Urinary bladder (tissue), 4 donors: ENCODE measurements at places on chromosomes 5 and 9.
A peak's percentile ranks its signal among the peaks of the same experiment; 100 is the strongest.

DNA sequence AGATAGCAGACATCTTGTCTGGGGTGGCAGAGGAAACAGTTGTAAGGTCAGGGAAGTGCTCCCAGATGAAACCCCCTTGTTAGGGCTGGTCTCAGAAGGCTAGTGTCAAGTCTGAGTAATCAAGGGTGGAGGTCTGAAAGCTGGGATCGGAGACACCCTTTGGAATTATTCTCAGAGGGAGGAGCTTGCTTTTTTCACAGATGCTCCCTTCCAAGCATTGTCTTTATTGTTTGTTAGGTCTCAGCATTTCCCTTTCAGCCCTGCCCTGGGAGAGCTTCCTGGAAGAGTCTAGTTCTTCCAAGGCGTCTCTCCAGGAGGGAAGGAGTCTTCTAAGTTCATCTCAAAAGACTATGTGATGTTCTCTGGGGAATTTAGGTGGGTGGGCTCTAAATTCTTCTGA is 3.2 kb downstream of the TEK start:
- no peak for DNase-seq

GRCh38 chr9:30482499-30482898 is 1901.9 kb upstream of the ACO1 start:
- DNase-seq, result no peak

DNA sequence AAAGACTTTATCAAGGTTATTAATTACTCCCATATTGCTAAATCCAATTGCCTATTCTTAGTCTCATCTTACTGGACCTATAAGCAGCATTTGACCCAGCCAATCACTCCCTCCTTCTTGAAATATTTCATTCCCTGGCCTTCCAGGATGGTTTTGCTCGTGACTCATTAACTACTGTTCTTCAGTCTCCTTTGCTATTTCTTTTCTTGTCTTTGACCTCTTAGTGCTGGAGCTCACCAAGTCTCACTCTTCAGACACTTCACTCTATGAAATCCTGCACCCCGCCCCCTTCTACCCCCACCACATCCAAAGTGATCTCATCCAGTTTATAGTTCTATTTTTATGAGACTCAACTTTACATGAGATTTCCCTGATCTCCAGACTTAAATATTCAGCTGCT is 803.1 kb upstream of the WWC1 start:
- DNase-seq, result no peak

DNA sequence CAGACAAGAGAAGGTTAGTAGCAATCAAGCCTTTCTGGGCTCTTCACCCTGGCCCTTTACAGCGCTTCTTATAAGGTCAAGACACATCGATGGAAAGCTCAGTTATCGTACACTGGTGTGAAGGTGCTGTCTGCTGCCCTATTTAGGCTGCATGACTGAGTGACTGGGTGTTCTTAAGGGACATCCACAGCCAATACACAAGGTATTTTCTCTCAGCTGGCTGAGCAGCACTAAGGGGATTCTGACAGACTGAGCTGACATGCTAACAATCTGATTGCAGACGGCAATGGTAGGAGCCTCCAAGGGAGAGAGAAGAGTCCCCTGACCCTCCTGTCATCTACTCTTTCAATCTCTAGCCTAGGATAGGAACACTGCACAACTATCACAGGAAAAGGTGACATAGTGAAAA is 577.9 kb downstream of the ISL1 start:
- DNase-seq, result no peak

- no peak for DNase-seq
These were observed 40.7 kb downstream of the WDR36 start for GRCh38 chr5:111132731-111133435.

DNA sequence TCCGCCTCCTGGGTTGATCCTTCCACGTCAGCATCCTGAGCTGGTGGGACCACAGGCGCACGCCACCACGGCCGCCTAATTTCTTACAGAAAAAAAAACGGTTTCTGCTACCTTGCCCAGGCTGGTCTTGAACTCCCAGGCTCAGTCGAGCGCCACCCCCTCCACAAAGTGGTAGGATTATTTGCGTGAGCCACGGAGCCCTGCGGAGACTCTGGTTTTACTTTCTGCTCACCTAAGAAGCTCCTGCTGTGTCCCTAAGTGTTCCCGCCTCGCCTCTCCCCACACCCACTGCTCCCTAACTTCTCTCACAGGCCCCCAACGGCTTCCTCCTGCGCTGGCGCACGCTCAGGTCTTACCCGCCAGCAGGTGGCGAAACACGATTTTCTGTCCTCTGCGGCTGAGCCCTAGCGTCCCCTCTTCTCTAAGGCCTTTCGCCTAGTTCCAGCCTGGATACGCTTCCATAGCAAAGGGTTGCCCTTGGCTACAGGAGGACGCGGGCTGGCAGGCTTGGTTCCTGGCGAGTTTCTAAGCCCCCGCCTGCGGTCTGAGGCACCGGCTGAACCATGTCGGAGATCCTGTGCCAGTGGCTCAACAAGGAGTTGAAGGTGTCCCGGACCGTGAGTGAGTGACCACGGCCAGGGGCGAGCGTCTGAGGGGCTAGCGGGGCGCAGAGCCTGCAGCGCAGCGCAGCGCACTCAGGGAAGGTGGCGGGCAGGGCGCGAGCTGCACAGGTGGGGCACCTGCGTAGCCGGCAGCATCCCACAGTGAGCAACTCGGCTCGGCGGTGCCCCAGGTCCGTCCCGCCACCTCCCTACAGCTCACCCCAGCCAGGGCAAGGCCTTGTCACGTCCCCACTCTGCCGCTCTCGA is at the start of gene SPEF2:
SPEF2 (plus strand) TSS at position 429 of the 869 bp plus-strand sequence; CDS start at position 564, 135 bp downstream.
- DNase-seq, result peak; percentile 76

DNA sequence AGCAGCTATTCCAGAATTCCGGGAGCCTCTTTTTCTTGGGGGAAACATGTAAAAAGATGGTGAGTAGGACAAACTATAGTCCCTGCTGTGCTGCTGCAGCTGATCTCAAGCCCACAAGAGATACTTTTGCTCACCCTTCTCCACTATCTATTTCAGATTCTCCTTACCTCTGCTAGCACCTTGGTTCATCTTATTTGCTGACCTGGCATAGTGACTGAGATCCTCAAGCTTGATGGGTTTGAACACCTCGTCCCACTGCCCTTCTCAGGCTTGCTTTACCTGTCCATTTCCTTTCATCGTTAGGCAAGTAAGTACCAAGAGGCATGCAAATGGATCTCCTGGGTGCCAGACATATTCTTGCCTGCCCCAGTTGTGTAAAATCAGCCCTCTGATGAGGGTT is 338.4 kb upstream of the SMARCA2 start:
- DNase-seq, result no peak

GRCh38 chr5:78399116-78399515 is 38.7 kb downstream of the SCAMP1 start:
- DNase-seq, result no peak

GRCh38 chr5:1266791-1267190 is 28.1 kb downstream of the TERT start:
- DNase-seq, result no peak

GRCh38 chr9:120642129-120642770 is 62.3 kb upstream of the CDK5RAP2 start:
- DNase-seq, result no peak

DNA sequence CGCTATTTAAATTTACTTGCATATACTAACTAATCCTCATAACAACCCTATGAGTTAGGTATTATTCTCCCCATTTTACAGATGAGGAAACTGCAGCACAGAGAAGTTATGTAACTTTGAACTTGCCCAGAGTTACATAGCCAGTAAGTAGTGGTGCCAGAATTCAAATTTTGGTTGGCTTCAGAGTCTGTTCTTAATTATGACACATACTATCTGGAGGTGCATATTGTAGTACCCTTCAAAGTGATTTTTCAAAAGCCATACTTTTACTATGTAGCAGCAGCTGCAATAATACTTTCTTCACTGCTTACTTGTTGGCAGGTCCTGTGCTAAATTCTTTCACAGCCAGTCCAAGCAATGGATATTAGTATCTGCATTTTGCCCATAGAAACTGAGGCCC is 16.4 kb downstream of the MAN2A1 start:
- no peak for DNase-seq

DNA sequence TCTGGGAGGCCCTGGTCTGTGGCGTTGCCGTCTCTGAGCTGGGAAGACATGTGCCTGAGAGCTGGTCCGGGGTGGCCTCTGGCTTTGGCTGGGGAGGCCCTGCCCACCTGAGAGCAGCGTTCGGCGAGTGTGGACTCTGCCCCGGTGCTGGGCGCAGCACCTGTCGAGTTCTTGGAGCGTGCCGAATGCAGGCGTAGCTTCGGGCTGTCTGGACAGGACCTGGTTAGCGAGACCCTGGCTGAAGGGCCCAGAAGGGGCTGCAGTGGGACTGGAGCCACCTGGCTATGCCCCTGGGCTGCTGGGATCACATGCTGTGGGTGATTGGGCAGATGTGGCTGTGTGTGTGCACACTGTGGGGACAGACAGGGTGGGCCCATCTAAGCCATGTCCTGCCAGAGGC is 56.5 kb downstream of the RXRA start:
- DNase-seq, result no peak

DNA sequence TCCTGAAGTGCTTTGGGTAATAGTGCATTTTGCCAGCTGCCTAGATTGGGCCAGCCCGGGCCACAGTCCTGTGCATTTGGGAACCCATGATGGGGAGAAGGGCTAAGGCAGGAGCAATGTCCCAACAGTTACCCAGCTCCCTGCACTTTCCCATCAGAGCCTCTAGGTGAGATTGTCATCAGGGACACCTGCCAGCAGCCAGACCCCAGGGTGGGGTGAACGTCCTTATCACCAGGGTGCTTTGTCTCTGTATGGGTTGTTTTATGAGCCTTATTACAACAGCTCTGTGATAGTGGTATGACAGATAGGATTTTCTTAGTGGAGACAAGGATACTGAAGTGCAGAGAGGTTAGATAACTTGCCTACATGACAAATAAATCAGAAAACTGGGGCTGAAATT is 365.7 kb downstream of the OSTF1 start:
- no peak for DNase-seq

- no peak for DNase-seq
These were observed 179.0 kb downstream of the FANCC start for GRCh38 chr9:95138474-95138873.

DNA sequence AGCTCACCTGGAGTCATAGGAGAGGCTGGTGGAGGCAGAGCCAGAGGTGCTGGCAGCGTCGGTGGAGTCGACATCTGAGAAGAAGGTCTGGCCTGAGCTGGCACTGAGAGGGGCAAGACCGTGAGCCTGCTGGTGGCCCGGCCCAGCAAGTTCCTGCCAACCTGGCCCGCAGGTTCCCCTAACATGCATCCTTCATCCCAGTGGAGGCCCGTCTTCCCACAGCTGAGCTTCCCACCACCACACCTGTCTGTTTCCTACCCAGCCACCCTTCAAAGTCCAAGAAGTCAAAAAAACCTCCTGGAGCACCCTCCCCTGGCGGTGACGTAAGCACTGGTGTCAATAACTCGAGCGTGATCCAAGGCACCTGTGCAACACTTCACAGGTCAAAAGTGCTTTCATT is 16.9 kb downstream of the PHF19 start:
- DNase-seq, result no peak

GRCh38 chr5:157502143-157502647 is 42.2 kb downstream of the NIPAL4 start:
- DNase-seq, result no peak
